ENCODE measurements at places on chromosomes 3 and 15.

DNA sequence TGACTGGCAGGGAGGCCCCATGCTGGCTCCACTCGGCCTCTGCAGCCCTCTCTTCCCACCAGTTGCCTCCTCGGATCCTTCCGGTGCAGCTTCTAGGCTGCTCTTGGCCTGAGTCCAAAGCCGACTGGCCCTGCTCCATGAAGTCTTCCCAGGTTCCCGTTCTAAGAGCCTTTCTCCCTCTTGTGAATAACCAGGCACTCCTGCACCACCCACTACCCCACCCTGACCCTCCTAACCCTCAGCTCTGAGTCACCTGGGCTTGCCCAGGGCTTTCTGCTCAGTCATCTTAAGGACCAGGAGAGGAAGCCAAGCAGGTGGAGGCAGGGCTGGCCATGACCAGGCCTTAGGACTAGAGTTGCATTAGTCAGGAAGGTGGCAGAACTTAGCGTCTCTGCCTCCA is 28.1 kb upstream of the CNBP start:
- DNase-seq: peak; percentile 53

DNA sequence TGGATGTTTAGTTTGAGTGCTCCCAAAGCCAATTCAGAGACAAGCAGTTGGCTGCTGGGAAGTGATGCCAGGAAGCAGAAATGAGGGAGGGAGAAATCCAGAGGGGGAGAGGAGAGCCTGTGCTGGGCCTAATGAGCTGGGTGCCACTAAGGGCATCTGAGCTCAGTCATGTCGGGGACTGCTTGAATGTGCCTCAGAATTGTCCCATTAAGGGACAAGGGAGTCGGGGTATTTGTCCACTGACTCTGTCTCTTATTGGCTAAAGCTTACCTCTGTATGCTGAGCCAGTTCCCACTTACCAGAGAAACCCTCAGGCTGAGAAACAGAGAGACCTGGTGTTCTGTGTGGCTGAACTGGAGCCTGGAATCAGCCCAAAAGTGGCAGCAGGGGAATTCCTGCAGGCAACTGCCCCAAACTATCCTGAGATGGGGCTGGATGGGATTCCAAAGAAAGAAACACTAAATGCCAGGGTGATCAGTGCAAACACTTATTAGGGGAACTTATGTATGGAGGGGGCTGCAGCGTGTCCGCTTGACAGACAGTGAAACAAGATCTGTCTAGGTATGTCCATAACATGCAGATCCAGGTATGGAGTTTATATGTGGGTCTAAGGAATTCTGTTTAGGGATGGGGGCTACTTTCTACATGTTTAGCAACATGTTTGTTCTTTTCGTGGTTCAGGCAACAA is 48.6 kb downstream of the NR1D2 start:
- DNase-seq: no peak

DNA sequence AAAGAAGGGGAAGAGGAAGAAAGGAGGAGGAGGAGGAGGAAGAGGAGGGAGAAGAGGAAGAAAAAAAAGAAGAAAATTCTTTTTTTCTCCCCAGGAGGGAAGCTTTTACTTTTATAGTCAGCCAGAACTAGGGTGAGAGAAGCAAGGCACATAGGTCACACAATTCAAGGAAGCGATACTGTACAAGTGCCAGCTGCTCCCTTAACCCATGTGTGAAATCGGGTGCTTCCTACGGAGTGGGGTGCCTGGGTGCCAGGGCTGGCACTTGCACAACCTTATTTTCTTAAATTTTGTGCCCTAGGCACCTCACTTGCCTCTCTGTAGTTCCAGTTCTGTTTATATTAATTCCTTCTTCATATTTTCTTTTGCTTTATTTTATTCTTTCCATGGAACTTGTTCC is 150.4 kb downstream of the LIPC start:
- DNase-seq: no peak

- no peak for DNase-seq
These were observed 142.5 kb downstream of the KLF13 start for GRCh38 chr15:31468911-31469785.

DNA sequence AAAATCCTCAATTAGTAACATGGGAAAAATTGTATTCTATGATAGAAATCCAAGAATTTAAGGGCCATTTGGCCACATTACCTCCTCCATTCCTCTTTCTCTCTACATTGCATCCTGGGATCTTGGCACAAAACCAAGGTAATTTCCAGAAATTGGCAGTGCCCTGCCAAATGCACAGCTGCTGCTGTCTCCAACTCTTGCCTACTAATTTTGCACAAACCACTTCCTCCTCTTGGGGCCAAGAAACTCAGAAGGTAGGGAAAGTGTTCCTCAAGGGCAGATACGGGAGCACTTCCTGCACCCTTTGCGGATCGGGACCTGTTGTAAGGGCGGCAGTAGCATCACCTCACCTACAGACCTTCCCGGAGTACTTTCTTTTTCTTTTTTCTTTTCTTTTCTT is 57.8 kb downstream of the MAP3K13 start:
- DNase-seq: no peak

- DNase-seq: no peak
These were observed 38.5 kb downstream of the HPS3 start for GRCh38 chr3:149167898-149168297.

DNA sequence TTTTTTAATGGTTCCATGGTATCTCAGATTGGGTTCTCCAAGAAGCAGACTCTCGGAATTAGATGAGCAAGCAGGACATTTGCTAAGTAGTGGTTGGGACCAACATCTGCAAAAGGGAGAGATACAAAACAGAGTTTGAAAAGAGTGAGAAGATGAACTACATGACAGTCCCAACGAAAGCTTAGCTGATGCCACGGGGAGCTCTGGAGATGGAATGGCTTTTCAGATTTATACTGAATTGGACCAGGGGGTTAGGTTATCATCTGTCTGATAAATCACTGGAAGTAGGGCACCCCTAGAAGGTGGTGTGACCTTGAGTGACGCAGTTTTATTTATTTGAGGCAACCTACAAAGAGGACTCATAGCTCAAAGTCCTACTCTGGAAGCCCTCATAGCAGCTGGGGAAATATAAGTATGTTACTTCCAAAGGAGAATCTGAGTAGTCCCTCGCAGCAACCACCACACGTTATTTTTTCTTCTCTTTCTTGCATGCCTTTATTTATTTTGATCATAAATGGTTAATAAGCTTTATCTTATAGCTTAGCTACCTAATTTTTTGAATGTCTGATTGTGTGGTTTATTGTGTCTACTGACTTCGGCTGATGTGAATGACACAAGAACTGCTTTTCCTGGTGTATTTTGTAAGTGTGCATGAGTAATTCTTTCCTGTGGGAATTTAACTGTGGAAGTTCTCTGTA is 815.4 kb downstream of the SQOR start:
- no peak for DNase-seq

DNA sequence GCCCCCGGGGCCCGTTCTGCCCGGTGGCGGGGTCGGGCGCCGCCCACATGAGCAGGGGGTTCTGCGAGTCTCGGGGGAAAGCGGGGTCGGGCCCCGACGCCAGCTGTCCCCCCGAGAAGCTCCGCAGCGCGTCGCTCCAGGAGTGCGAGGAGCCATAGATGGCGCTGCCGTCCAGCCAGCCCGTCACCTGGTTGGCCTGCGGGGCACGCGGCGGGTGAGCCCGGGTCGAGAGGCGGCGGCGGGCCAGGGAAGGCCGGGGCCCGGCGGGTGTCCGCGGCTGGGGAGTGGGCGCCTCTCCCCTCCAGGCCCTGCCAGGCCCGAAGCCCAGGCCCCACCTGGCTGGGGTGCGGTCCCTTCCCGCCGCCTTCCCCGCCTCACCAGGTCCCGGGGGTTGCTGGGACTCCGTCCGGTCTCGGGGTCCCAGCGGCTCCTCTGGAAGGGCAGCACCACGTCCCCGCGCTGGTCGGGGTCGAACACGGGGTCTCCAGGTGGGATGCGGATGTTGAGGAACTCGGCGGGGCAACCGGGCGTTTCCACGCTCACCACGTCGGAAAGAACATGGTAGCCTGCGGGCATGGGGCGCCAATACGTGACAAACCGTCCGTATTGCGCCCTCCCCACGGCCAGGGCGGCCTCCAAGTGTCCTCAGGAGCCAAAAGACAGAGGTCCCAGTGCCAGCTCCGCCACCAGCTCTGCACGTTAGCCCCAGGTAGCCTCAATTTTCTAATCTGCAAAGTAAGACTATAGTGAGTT is 2.4 kb downstream of the DUOX2 start:
- no peak for DNase-seq

DNA sequence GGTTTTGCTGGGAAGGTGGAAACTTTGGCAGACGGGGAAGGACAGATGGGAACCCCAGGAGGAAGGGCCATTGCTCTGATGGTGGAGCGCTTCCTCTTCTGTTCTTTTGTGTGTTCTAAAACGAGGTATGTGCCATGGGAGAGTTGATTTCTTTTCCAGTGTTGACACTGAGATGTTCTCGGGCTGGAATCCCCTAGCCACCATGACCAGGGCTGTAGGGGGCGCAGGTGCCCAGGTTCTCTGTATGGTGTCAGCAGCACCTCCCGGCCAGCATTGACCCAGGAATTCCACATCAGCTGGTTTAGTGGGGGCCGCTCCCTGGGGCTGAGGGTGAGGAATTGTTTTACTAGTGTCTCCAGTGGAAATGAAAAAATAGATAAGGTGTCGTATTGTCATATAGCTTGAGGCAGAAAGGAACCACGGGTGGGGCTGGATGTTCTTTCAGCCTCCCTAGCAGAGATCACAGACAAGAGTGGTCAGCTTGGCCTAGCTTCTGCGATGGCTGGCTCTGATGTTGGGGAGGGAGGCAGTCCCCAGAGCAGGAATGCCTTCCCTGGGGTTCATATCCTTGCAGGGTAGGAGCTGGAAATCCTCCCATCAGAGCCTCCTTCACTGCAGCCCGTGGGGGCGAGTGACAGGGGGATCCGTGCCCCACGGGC is 34.2 kb upstream of the ACAD9 start:
- DNase-seq: peak; percentile 34

DNA sequence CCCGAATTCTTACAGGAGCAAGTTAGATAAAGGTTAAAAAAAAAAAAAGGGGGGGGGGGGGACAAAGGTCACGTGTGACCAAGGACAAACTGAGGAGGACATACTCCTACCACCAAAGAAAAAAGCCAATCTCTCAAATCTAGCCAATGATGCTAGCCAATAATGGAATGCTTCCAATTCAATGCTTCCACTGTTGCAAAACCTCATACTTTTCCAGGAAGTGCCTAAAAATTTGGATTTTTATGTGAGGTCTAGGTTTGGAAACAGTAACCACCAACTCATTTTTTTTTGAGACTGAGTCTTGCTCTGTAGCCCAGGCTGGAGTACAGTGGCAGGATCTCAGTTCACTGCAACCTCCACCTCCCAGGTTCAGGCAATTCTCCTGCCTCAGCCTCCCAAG is 11.4 kb downstream of the MSL2 start:
- DNase-seq: no peak

DNA sequence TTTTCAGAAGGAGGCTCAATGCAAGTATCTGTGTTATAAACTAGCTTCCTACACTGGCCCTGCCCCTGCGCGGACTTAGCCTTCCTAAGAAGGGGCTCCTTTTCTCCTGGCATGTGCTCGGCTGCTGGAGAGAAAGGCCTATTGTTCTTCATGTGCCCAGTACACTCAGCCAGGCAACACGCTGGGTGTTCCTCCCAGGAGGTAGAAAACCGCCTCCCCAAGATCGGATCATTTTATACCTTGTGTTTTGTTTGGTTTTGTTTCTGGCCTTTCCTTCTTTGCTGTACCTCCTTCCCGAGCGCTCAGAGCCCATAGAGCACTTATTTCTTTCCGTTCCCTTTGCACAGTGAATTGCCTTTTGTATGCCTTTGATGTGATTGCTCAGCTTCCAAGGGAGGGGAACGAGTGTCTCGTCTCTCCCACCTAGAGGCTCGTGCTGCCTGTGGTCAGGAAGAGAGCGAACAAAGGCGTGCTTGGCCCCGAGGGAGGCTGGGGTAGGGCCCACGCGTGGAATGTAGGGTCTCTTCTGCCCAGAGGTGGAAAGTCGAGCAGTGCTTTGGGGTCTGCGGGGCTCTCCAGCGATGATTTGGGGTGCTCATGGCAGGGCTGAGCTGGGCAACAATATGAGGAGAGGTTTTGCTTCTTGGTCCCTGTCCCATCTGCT is 30.0 kb downstream of the CCNL1 start:
- DNase-seq: no peak

DNA sequence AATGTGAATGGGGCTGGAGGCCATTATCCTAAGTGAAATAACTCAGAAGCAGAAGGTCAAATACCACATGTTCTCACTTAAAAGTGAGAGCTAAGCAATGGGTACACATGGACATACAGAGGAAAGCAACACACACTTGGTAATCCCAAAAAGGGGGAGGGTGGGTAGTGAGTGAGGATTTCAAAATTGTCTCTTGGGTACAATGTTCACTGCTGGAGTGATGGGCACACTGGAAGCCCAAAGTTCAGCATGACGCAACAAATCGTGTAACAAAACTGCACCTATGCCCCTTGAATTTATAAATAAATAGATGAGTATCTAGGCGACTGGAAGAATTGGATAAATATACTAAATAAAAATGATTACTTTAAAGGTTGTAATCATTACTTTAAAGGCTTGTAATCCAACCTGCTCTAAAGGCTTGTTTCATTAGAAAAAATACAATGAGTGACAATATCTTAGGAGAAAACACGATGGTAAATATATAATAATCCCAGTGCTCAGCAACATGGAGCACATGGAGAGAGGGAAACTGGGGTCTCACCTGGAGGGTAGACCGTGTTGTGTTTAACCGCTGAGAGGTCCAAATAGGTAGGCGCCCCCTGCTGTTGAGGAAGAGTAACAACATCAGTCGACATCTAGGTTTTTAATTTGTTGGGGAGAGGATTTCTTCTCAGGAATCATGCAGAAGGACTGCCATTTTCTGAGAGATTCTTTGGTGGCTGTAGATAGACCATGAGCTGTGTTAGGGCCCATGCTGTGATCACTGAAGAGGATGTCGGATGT is 78.5 kb upstream of the ROBO1 start:
- DNase-seq: no peak

DNA sequence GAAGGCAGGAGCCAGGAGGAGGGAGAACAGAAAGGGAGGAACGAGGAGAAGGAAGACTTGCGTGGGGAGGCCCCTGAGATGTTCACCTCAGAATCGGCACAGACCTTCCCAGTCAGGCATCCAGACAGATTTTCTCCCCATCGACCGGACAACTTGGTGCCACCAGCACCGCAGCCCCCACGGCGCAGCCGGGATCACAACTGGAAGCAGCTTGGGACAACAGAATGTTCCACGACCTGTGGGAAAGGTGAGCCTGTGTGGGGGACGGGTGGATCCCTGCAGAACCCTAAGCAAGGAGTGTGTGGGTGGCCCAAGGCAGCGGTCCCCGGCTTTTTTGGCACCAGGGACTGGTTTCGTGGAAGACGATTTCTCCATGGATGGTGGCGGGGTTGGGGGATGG is 72.6 kb upstream of the NR2E3 start:
- DNase-seq: no peak
